CD4-positive, alpha-beta T cell treated with Interleukin-10 for 1 hour (primary cell): ENCODE measurements at places on chromosomes 4 and X.

DNA sequence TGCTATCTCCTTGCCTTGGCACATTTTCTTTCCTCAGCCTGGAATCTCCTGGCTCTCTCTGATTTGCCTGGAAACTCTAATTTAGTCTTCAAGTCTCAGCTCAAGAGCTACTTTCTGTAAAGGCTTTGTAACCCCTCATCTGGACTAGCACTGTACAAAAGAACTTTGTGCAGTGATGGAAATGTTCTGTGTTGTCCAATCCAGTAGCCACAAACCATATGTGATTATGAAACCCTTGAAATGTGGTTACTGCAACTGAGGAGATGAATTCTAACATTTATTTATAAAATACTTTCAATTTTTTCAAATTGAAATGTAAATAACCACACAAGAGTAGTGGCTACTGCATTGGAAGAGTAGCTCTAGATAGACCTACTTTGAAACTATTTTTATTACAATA lies 66.6 kb upstream of the HS3ST1 start:
- DNase-seq: no peak

DNA sequence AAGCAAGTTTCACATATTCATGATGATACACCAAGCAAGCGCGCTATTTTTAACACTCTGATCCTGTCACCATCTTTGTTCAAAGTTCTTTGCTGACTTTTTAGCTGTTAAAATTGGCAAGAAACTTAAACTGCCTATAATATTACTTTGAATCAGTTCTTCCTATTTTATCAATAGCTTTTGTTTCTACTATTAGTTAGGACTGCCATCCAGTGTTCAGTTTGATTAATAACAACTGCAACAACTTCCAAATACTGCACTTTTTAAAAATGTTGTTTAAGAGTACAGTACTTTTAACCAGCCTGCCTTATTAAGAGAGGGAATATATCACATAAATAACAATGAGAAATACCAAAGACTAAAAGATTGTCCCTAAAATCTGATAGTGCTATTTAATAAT lies 614.3 kb downstream of the FAM133A start:
- no peak for DNase-seq

GRCh38 chrX:132615391-132616131 lies 126.7 kb upstream of the MBNL3 start:
- peak; percentile 44 for DNase-seq

GRCh38 chrX:10217198-10217597 lies 60.4 kb downstream of the CLCN4 start:
- DNase-seq: no peak

GRCh38 chr4:153296040-153296823 lies 48.3 kb upstream of the MND1 start:
- DNase-seq: no peak

- DNase-seq: no peak
These were observed 126.4 kb upstream of the GATB start for GRCh38 chr4:151887031-151887815.

GRCh38 chr4:37794056-37794455 lies 32.4 kb upstream of the PGM2 start:
- no peak for DNase-seq

DNA sequence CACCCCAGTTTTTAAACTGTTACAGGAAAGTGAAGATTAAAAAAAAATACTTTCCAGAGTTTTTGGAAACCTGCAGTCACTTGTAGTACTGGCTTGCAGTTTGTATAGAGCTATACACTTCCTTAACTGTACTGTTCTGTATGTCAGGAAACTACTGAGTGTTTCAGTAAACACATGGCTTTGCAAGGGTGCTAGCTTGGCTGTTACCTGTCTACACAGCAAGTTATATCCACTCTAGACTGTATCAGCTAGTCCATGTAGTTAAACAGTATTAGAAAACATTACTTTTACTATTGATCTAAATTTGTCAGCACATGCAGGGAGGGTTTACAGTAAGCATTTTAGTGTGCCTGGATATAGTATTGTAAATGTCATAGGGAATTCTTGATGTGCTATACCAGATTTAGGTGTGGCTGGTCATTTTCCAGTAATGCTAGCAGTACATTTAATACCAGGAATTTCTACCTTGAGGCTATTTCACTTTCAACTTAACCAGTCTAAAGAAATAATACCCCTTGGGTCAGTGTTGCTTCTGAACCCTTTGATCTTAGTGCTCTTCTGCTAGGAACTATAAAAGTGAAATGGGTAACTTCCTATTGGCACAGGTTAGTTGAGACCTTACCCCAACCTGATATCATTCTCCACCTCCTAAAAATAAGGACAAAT lies 192.3 kb upstream of the ANKRD50 start:
- no peak for DNase-seq

DNA sequence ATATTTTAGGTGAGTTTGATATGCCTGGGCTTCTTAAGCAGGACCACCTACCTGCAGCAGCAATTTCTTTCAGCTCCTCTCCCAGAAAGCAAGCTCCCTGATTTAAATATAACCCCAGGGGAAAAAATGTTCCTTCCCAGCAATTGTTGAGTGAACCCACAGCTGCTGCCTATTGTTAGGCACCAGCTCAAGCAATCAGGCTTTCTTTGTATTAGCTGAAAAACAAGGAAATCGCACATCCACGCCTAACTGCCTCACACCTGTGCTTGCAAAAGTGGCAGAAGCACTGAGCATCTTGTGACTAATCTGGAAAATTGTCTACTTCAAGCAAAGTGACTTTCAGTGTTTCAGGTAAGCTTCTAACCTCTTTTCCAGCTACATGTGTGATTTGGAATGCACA lies 432.2 kb downstream of the SMARCA1 start:
- no peak for DNase-seq

- peak; percentile 55 for DNase-seq
These were observed 47.4 kb downstream of the MAMLD1 start for GRCh38 chrX:150410513-150410912.

- DNase-seq: no peak
These were observed 128.8 kb downstream of the RAB28 start for GRCh38 chr4:13355111-13355880.

DNA sequence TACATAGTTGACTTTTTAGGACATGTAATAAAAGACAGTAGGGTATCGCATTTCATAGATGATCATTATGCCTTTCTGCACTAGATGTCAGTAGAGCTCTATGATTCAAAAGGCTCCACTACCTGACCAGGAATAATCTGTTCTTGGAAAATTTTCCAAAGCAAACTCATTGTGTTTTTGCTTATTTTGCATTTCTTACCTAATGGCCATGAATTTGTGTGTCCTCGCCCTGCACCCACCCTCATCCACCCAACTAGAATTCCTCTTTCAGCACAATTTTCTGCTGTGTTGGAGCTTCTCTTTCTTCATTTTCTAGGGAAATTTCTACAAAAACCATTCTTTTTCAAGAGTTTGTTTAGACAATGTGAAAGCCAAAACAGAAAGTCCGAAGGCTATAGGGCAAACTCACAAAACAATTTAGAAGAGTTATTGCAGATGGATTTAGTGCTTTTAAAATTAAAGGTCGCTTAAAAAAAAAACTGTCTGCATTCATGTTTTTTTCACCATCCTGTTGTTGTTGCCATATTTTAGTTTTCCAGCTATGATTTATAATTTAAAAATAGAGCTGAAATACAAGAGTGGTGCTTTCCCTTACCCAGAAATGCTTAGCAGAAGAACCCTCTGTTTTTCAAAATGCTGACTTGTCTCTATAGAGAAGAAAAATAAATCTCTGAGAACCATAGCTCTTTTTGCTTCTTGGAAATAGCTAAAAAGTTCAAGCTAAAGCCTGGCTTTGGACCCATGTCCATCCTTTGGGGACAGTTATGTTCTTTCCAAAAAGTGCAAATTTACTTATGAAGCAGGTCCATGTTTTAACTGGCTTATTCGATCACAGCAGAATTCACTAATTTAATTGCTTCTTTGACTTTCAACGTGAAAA lies 183.7 kb downstream of the SPATA18 start:
- no peak for DNase-seq

- DNase-seq: no peak
These were observed 79.7 kb upstream of the PRSS48 start for GRCh38 chr4:151197247-151197646.

DNA sequence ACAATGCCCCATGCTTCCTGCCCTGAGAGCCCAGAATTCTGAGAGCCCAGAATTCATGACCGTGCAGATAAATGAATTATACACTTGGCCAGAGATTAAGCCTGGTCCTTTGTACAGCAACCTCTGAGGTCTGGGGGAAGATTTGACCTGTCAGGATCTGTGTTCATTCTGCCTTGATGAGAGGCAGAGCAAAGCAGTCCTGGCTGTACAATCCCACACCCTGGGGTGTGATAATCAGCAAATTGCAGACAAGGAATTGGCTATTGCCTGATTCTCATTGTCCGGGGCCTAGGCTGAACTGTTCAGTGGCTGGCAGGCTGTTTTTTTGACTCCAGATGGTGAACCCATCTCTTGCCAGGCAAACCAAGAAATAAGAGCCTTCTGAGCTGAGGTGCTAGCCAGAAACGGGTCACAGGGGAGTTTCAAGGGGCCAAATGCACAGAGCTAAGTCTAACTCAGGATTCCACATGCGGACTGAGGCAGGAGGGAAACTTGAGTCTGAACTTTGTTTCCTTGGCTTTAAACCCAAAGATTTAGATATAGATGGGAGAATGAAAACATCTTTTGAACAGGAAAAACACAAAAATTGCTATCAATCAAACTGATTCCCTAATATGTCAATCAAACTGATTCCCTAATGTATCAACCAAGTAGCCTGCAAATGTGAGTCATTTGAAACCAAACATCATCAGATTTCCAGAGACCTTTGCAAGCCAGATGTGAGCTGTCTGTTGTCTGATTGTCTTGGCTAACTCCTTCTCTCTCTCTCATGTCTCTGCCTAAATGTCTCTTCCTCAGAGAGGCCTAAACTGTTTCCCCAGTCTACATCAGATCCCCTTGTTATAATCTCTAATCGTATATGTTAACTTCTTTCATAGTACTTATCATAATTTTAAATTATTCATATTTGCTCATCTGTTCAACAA lies 159.3 kb downstream of the ATG4A start:
- no peak for DNase-seq

GRCh38 chr4:119872371-119873016 lies 194.2 kb downstream of the MAD2L1 start:
- no peak for DNase-seq

DNA sequence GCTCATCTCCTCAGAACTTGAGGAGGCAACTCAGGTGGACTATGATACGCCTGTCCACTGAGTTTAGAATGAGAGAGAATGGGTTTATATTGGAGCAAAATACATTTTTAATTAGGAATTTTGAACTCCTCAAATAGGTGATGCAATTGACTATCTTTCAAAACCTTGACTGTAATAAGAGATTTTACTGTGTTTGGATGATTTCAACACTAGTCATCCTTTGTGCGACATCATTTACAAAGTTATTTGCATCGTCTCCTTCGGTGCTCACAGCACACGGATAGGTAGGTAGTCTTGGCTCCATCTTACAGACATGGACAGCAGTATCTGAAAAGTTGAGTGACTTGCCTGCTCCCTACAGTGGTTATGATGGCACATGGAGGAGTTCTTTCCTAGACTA lies 67.0 kb downstream of the AASDH start:
- no peak for DNase-seq

GRCh38 chr4:113467581-113467980 lies 294.0 kb downstream of the CAMK2D start:
- DNase-seq: no peak

DNA sequence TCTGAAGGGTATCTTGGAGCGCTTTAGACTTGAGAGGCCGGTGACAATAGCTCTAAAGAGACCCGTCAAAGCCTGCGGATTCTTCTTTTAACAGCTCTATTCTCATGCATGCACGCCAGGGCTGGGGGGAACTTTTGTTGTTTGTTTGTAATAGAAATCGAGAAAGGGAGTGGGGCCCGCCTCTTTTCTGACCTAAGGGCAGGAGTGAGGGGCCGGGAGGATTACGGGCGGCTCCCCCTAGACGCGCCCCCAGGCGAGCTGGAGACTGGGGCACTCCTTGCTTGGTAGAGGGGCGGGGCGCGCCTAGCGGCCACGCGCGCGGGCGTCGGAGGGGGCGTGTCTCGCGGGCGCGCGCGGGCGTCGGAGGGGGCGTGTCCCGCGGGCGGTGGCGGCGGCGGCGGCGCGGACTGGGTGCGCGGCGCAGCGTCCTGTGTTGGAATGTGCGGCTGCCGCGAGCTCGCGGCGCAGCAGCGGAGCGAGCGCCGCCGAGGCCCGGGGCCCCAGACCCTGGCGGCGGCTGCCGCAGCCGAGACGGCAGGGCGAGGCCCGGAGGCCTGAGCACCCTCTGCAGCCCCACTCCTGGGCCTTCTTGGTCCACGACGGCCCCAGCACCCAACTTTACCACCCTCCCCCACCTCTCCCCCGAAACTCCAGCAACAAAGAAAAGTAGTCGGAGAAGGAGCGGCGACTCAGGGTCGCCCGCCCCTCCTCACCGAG lies at the start of gene REST:
Gene REST (plus strand): TSS at position 412 of the 717 bp plus-strand sequence. CDS start 2,739 bp downstream, outside the sequence.
- peak; percentile 87 for DNase-seq

- DNase-seq: no peak
These were observed 116.1 kb downstream of the PDLIM5 start for GRCh38 chr4:94567811-94568210.

- DNase-seq: no peak
These were observed 480.3 kb upstream of the GRIA3 start for GRCh38 chrX:122703762-122704161.

GRCh38 chr4:174855050-174855449 lies 26.0 kb upstream of the GLRA3 start:
- DNase-seq: no peak

- no peak for DNase-seq
These were observed 489.2 kb upstream of the CTSO start for GRCh38 chr4:156442912-156443311.

DNA sequence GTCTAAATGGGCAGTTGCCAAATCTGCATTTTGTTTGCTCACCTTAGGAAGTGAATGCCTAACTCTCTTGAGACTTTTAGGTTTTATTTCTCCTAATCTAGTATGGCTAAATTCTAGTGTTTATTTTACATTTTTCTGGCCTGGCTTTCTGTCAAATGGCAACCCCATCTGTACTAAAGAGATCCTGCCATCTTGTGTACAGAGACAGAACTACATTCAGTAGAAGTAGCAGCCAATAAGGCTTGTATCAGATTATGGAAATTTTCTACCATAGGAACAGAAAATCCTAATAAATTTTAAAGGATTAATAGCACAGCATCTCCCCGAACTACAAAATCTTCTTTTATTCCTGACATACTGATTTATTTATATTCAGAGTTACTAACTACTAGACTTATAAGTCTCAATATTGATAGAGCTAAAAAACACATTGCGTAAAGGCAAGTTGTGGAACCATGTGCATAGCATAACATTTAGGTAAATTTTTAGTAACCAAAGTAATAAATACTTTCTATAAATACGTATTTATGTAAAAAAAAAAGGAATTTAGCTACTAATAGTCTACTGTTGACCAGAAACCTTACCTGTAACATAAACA lies 45.5 kb downstream of the TMEM144 start:
- DNase-seq: peak; percentile 6

- DNase-seq: peak; percentile 21
These were observed 10.9 kb upstream of the NALF2 start for GRCh38 chrX:69493193-69493592.
